ENCODE measurements at places on chromosomes 6 and 20.

GRCh38 chr20:53926428-53927028, 143.9 kb downstream of the BCAS1 start:
- DNase-seq, result peak; percentile 57

DNA sequence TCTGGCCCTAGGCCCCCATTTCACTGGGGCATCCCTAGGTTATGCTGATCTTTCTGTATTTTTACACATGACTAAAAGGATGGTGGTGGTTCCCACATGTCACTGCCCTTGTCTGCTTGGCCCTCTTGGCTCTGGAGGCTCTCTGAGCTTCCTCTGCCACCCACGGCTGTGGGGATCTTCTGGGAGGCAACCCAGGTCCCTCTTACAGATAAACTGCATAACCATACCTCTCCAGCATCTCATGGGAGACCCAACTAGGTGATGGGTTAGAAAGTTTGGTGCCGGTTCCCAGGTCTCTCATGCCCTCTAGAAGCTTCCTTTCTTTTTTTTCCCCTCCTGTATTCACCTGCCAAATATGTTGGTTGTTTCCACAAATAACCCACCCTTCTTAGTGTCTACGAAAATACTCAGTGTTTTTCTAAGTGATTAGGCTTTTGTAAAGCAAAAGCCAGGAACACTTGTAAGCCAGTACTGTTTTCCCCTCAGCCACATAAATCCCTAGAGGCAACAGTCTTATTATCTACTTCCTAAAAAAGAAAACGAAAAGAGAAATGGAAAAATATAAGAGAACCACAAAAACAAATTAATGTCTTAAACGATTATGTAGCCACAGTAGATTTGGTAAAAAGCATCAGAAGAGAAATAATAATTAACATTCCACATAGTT, 71.7 kb upstream of the SMLR1 start:
- DNase-seq, result no peak

DNA sequence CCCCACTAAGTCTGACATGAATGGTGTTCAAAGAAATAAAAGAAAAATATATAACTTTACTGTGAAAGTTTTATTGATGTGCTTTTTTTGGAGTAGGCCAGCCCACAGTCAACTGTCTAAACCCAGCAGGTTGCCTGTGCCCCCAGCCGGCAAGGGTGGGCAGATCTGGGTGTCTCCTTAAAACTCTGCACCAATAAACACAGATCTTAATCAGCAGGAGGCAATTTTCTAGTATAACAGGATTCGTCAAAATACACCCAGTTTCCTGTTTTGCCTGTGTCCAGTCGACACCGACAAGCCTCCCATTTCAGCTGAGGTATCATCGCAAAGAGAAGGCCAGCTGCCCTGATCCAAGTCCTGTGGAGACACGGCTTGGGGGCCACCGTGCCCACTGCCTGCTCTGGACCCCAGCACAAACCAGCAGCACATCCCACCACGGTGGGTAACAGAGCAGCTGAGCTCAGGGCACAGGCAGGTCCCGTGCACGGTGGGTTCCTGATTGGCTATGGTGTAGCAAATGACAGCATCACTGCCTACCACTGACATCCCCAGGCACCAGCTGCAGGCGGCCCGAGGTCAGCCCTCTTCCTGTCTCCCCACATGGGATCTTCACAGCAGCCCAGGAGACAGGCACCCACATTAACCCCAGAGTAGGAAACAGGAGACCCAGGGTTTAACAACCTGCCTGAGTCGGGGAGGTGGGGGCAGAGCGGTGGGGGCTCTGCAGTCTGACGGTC, 15.7 kb downstream of the BMP7 start:
- no peak for DNase-seq

GRCh38 chr20:14865169-14865568, 527.8 kb upstream of the FLRT3 start:
- no peak for DNase-seq

GRCh38 chr20:36113036-36113435, 41.5 kb upstream of the EPB41L1 start:
- no peak for DNase-seq

DNA sequence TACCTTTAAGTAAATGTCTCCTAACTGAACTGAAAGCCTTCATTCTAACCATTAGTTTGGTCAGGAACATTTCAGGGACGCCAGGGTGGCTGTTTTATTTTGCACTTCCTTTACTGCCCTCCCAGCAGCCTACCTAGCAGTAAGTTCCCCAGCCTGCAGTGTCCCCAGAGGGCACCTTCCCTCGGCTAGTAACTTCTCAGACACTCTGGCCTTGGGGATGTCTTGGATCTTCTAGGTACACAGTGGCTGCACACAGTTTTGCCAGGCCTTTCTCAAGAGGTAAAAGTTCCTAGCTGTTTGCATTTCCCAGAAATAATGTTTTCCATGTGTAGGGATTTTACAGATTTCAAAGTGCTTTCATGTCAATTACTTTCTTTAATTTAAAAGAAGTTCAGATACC, 378 bp upstream of the LAMA2 start:
- DNase-seq, result no peak

GRCh38 chr6:96032661-96033060, 16.9 kb downstream of the FUT9 start:
- DNase-seq, result no peak

- no peak for DNase-seq
Measured at GRCh38 chr20:36613974-36614373, 8.4 kb downstream of the RAB5IF start.

DNA sequence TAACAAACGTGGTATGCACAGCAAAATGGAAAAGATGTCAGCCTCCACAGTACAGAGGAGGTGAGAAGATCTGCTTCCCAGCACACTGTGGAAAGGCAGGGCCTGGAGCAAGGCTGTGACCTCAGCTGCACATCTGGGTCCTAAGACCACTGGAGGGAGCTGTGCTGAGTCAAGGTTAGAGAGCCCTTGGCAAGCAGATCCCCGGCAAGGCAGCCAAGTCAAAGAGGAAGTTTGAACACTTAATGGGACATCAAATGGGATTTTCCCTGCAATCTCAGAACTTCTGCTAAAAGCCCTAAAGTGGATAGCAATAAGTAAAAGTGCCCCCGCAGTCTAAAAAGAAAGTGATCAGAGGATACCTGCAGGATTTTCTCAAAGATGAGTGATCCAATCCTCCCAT, 39.5 kb downstream of the UNC5CL start:
- DNase-seq, result no peak

- DNase-seq, result no peak
Measured at GRCh38 chr20:15674253-15675060, 898.8 kb downstream of the KIF16B start.

GRCh38 chr6:93468291-93468690, 48.9 kb upstream of the EPHA7 start:
- no peak for DNase-seq

DNA sequence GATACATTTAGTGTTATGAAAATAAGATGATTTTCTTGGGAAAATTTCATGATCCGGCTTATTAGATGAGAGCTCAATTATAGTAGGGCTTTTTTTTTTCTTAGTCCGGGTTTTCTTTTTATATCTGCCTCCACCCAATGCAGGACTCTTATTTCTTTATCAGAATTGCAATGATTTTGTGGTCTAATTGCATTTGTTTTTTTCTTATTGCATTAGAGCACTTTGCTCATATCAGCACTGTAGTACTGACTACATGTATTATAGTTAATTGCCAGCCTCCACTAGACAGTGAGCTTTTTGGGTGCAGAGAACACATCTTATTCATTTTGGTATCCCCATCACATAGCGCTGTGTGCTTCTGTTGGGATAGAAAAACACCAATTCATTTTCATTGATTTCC, 50.0 kb downstream of the FBXO5 start:
- no peak for DNase-seq

- DNase-seq, result no peak
Measured at GRCh38 chr20:39885975-39886649, 802.9 kb downstream of the MAFB start.

GRCh38 chr6:35592178-35592577, 79.5 kb upstream of the TULP1 start:
- DNase-seq, result no peak

DNA sequence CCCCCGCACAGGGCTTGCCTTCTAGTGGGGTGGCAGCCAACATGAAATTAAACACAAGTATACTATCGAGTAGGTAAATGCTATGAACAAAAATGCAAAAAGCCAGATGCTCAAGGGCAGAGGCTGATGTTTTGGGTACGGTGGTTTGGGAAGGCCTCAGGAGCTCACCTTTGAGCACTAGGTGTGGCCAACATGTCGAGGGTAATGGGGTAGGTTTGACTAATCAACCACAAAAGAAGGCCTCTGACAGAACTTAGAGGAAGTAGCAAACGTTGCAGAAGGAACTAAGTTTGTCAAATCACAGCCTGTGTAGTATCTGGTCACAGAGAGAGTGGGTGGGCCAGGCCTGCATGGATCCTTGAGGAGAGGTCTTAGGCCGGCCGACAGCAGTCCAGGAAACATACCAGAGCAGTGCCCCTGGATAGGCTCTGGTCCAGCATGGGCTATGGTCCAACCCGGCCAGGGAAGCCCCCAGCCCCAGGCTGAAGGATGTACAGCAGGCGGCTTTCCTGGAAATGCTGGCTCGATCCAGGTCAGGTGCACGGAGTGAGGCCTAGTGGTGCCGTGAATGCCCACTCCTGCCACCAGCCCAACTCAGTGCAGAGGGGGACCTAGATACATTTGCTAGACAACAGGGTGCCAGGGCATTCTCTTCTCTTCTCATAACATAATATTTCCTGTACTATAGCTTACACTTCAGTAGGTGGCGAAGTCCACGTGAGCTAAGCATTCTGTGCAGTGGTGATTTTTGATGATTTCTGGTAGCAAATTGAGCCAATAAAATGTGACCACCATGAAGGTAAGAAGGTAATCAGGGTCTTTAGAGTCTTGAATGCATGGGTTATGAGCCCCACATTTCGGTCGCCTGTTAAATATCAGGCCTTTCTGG, 56.3 kb upstream of the CD93 start:
- no peak for DNase-seq

GRCh38 chr20:11734431-11734830, 183.3 kb upstream of the BTBD3 start:
- DNase-seq, result no peak

- DNase-seq, result no peak
Measured at GRCh38 chr6:168318579-168319278, 848 bp downstream of the DACT2 start.

DNA sequence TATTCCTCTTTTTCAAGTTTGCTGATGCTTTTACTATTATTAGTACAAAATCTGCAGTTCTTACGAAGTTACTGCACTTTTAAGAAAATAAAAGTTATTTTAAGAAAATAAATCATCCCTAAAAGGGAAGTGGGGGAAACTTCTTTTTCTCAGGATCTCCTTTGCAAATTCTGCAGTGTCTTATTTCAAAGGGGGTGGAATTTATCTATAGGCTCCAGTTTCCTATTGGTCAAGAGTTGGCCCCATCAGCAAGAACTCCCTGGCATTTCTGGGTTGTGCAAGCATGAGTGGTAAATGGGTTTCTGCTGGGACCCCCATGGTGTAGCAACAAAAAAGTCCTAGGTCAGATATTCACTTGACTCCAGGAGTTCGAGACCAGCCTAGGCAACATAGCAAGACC, 136.3 kb upstream of the PRDM1 start:
- no peak for DNase-seq

GRCh38 chr6:26329763-26330511, 35.1 kb upstream of the BTN3A2 start:
- DNase-seq, result peak; percentile 69

DNA sequence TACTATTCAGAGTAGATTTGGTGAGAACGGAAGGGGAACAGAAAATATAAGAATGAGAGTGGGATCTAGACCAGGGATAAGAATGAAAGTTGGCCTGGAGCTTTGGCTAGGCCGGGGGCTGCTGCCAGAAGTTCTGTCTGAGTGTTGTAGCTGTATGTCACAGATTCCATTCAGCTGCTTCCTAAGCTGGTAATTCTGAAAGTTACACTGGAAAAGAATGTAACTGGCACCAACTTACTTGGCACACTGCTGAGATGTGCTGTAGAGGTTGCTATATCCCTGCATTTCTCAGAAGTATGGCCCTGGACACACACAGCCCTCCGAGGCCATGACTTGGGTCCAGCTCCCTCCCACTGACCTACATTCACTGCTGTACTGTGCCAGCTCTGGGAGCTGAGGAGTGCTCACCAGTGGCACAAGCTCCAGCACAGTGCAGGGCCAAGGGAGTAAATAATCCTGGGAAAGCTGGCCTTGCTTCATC, 25.8 kb upstream of the TMEM217 start:
- no peak for DNase-seq

DNA sequence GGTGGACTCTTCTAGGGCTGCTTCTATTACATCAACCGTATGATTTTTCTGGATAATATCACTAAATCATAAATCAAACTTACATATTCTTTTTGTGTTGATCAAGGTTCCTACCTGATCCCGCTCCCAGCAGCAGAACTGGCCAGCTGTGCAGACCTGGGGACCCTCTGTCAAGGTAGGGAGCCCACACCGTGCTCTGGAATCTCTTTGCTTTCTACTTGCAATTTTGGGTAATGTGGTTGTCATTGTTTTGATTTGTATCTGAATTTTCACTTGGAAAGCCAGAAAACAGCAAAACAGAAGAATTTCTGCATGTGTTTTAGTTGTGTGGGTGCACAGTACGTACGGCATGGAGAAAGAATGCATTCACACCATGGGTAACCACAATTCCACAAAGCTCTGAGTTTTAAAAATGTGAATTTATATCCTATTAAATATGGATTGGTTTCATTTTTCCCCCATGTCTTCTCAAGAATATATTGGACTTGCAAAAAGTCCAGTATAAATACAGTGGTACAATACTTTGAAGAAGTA, 80.1 kb downstream of the ADGRG6 start:
- DNase-seq, result no peak

- no peak for DNase-seq
Measured at GRCh38 chr20:54263116-54263690, 55.3 kb downstream of the PFDN4 start.

GRCh38 chr6:90284236-90285041, 12.2 kb downstream of the BACH2 start:
- peak; percentile 74 for DNase-seq

GRCh38 chr6:11785415-11785773, 6.8 kb upstream of the ADTRP start:
- peak; percentile 39 for DNase-seq

- DNase-seq, result no peak
Measured at GRCh38 chr6:105029581-105029980, 72.7 kb downstream of the LIN28B start.

DNA sequence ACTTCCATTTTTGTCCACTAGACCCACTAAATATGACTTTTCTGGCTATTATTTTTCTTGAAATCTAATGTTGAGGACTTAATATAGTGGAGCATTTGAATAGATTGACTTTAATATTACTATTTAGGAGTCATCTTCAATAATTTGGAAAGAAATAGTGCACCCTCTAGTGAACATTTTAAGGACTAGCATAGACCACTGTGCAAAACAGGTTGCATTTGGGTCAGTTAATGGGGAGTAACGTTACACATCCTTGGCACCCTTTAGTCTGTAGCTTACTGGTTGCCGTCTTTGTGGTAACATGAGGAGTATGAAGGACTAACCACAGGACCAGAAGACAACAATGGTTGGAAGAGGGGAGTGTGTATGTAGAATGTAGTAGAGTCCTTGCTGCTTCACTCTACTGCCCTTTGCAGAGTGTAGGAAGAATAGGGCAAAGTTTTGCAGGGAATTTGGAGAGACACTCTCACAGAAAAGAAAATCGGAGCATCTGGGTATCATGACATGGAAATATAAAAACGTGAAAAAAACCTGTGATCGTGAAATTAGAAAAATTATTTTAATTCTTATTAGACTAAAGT, 25.2 kb downstream of the RFPL4B start:
- DNase-seq, result no peak

- no peak for DNase-seq
Measured at GRCh38 chr6:124190256-124190655, 386.6 kb downstream of the NKAIN2 start.

GRCh38 chr6:166308769-166309589, 787 bp upstream of the PRR18 start:
- no peak for DNase-seq

All from stimulated activated CD4-positive, alpha-beta T cell treated with anti-CD3 and anti-CD28 coated beads, Interleukin-4, amount 100 ng/mL, for 24 hours (primary cell).